Mesothelial cell of epicardium (in vitro differentiated cells): ENCODE measurements at places on chromosomes 4 and X. TPM values are rescaled to one million over a fixed set of nuclear protein-coding genes. Genes with fewer than 3 reads are reported as not detected.

The C4orf36 gene
- total RNA-seq, result 0.73 to 1.6 TPM (median 1.5 TPM) in 3 replicates

The ARMCX1 gene
- 24.8 to 25.1 TPM (median 25.0 TPM) in 3 replicates for total RNA-seq

The COX7B2 gene
- total RNA-seq, result not detected in 3 replicates

DNA sequence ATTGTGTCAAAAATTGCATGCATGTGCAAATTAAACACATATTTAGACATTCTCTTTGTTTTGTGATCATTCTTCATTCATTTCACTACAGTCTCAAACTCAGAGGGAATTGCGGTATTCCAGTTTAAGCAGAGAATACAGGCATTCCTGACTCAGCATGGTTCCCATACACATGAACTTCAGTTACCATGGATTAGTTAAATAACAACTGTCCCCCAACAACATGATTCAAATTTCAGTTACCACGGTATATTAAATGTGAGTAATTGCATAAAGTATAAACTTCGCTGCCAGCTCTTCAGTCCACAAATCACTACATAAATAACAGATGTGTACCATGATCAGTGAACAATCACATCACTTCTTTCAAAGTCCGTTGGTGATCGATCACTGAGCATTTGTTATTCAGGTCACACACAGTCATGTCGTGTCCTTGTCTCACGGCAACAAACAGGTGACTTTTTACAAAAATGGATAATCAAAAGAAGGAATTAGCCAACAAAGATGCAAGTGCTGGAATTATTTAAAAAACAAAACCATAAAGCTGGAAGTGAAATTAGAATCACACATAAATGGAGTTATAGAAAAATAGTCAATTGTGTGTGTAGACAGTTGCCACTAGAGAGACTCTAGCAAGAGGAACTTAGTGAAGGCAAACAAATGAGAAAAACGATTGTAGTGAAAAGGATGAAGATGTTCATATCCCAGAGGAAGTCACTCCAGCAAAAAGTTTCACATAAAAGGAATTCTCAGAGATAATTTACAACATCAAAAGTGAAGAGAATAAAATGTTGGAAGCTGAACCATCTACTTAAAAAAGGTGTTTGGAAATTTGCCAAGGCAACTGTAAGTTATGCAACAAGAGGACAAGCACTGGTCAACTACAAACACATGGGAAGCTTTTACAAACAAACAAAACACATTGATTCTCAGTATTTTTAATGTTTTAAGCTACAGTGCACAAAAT lies 138.6 kb upstream of the SMARCAD1 start:
- H3K27me3 ChIP-seq, result no peaks in the 10 kb centered on the region
- H3K36me3 ChIP-seq, result no peaks in the 10 kb centered on the region

- no peak for DNase-seq
- H3K27ac ChIP-seq, result no peak overlapping the region
- H3K36me3 ChIP-seq, result no peaks in the 10 kb centered on the region
- H3K4me3 ChIP-seq, result no peak overlapping the region
- no peaks in the 10 kb centered on the region for H3K4me1 ChIP-seq
- H3K27me3 ChIP-seq, result no peaks in the 10 kb centered on the region
Observed at GRCh38 chrX:46687619-46688018, 71.3 kb downstream of the SLC9A7 start.

DNA sequence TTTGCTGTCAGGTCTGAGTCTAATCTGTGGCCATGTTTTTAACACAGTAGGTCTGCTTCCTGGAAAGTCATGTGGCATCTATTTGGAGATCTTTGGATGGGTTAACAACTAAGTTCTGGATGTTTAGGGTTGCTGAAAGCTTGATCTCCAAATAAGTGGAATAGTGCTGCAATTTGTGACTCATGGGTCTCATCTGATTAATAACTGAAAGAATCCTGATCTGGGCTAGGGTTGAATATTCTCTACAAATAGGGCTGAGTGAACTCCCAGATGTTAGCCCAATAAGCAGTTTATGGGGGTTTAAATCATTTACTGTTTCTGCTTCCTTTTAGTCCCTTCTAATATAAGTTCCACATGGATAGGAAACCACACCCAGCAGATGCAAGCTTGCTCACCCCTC lies 23.1 kb downstream of the CT47C1 start:
- no peak for DNase-seq
- H3K27me3 ChIP-seq, result peaks cover 12% of the 10 kb centered on the region
- H3K4me3 ChIP-seq, result no peak overlapping the region
- no peak overlapping the region for H3K27ac ChIP-seq
- no peaks in the 10 kb centered on the region for H3K4me1 ChIP-seq
- no peaks in the 10 kb centered on the region for H3K36me3 ChIP-seq
